CD4-positive, alpha-beta memory T cell (primary cell): ENCODE measurements at places on chromosomes 7 and 10. TPM values are rescaled to one million over a fixed set of nuclear protein-coding genes. Genes with fewer than 3 reads are reported as not detected.
A peak's percentile ranks its signal among the peaks of the same experiment; 100 is the strongest.

GRCh38 chr7:22387583-22387982 is 30.6 kb upstream of the RAPGEF5 start:
- DNase-seq, result no peak

GRCh38 chr7:110850224-110850623 is 240.7 kb upstream of the LRRN3 start:
- DNase-seq, result no peak

GRCh38 chr10:20956843-20957242 is 59.7 kb upstream of the NEBL start:
- DNase-seq, result no peak

Gene MCM10
- total RNA-seq, result 0.17 TPM

GRCh38 chr10:35554461-35555056 is 50.6 kb upstream of the GJD4 start:
- DNase-seq, result no peak

DNA sequence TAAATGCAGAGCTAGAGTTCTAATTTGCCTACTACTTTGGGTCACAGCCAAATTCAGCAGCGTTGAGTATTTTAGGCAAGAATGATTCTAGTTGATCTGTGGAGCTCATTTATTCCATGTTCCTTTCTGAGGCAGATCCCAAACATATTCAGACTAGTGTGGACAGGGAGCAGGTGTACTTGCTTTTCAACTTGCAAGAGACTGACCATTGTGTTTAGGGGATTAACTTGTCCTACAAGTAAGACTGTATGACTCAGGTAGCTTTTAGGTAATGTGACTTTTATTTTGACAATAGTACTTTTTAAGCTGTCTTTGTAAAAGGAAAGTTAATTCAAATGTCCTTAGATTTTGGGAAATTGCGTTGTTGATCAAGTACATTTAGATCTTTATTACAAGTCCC is 285.5 kb downstream of the TWIST1 start:
- no peak for DNase-seq

- no peak for DNase-seq
These were observed 234.0 kb downstream of the ZMYND11 start for GRCh38 chr10:369221-369683.

Gene PGAM2
- total RNA-seq, result 1.1 TPM

Gene PRF1
- 19.5 TPM for total RNA-seq

DNA sequence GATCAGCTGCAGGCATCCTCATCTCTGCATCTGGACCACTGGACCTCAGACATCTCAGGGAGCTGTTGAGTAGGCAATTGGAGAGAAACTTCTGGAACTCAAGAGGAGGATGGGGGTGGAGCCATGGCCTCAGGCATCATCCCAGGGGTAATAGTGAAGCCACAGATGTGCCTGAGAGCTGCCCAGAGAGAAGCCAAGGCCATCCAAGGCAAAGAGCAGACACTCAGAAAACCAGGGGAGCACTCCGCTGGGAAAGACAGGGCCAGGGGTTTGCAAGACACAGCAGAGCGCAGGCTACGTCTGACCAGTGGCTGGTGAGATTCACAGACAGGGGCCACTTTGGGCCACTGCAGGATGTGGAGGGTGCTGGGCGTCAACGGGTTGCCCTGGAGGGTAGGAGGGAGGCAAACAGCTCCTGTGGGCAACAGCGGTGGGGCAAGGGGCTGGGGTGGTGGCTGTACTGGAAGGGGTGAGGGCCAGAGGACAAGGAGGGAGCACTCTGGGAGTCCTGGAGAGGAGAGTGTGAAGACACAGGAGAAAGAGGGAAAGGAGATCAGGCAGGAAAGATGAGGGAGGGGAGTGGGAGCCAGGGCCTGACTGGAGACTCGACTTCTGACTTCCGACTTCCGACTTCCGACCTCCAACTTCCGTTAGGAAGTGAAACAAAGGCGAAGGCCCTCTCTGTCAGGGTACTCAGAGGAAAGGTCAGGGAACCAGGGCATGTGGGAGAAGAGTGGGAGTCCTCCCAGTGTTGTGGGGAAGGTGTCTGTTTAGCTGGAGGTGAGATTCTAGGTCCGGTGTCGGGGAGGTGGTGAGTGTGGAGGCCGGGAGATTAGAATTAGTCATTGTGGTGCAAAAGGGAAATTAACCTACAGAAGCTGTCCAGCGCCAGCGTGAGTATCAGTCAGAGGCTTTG is 69.7 kb upstream of the ANTXRL start:
- DNase-seq, result no peak

DNA sequence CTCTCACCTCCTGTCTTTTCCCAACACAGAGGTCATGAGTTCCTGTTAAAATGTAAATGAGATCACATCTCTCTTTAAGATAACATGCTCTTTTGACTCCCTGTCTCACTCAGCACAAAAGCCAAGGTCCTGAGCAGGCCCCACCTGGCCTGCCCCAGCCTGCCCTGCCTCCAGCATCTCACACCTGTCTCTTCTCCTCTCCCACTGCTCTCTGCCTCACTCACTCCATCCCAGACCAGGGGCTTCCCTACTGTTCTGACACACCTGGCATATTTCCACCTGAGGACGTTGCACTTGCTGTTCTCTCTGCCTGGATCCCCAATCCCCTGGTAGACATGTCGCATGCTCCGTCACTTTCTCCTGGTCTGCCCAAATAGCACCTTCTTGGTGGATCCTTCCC is 285.0 kb upstream of the ZMIZ1 start:
- DNase-seq, result no peak

DNA sequence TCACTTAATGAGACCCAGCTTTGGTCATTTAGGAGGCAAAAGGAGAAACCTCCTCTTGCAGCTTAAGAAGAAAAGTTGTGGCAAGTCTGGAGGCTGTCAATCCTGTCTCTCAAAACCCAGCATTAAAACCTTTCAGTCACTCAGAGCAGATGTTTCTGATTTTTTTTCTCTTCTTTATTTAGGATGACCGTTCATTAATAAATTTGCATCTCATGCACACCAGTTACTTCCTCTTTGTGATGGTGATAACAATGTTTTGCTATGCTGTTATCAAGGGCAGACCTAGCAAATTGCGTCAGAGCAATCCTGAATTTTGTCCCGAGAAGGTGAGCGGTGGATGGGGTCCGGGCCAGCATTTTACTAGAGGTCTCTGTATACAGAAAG is 32.0 kb downstream of the TMEM248 start:
- no peak for DNase-seq

GRCh38 chr7:55427800-55428199 is 62.7 kb downstream of the LANCL2 start:
- DNase-seq, result no peak

Gene ITGB8
- total RNA-seq, result 0.11 TPM

Gene MMD2
- total RNA-seq, result not detected

Gene EVX1
- total RNA-seq, result not detected

Gene PHYHIPL
- total RNA-seq, result not detected

Gene GPR146
- total RNA-seq, result 10.1 TPM

GRCh38 chr7:149828357-149829309 is 9.5 kb upstream of the ZNF862 start:
- no peak for DNase-seq

Gene PODXL
- 1.1 TPM for total RNA-seq

DNA sequence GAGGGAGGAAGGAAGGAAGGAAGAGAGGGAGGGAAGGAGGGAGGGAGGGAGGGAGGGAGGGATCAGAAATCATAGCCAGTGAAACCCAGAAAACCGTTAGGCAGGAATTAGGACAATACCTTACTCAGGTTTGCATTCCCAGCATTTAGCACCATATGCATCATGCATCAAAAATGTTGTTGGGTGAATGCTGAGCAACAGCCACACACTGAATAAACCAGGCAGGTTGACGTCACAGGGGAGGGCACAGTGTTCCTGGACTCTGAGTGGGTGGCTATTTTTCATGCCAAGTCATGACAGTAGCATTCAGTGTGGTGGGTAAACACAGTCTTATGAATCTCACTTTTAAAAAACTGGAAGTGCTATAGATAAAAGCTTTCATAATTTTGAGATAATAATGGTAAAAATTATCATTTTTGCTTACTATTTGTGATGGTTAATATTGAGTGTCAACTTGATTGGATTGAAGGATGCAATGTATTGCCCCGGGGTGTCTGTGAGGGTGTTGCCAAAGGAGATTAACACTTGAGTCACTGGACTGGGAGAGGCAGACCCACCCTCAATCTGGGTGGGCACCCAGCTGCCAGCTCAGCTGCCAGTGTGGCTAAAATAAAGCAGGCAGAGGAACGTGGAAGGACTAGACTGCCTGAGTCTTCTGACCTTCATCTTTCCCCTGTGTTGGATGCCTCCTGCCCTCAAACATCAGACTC is 199.1 kb upstream of the PRKCQ start:
- no peak for DNase-seq

DNA sequence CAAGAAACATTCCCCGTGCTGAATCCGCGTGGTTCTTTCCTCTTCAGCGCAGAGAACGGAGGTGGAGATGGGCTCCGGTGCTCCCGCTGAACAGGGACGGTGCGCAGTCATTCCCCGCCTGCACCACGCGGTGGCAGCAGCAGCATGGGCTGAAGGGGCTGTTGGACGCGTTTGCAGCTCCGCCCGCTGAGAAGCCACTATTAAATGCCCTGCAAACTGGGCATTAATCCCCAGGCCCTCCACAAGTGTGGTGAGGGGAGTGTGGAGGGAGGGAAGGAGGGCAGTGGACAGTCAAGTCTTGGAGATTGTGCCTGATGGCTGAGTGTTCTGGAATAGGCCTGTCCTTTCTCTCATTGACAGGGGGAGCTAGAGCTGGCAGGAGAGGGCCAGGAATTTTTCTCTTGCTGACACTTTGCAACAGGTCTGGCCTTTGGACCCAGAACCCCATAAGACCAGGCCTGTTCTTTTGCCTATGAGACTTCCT is 240.2 kb upstream of the INHBA start:
- peak; percentile 43 for DNase-seq

DNA sequence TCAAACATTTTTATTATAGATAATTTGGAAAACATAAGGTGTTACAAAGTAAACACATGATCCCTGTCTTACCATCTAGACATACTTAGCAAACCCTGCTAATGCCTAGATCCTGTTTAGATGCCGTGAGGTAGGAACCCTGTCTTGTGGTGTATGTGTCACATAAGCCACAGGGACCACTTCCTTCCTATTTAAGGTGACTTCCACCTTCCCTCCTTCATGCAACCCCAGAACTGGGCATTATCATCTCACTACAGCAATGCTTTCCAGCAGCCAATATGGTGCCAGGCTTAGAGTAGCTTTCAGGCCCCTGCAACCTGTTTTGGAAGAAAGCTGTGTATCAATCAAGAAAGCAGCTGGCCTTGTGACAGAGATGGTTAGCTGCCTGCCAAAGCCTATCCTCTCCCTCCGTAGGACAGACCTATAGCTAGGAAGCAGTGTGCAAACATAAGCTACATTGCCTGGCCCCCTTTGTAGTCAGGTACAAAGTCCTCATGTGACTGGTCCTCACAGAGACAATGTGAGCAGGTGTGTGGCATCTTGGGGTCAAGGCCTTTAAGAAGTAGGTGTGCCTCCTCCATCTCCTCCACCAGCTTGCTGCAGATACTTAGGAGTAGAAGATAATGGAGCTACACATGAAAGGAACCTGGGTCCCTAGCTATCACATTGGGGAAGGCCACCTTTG is 146.8 kb downstream of the SPAG6 start:
- DNase-seq, result peak; percentile 54

- no peak for DNase-seq
These were observed 255.2 kb upstream of the POT1 start for GRCh38 chr7:125184801-125185200.

GRCh38 chr7:105621617-105622016 is 40.3 kb upstream of the EFCAB10 start:
- DNase-seq, result no peak

Gene ASZ1
- not detected for total RNA-seq

DNA sequence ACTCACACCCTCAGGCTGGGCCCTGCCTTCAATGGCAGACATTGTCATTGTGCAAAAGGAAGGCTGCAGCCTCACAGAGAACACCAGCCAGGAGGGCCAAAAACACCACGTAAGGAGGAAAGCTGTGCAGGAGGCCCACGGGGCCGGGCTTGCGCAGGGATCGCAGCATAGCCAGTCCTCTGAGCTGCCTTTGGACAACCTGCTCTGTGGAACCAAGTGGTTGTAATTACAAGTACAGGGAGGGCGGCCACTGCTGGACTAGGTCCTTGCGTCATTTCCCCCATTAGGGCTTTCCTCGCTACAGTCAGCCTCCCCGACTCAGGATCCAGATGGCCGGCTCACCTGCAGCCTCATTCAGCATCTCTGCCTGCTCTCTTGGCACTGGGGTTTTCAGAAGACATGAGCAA is 66.9 kb downstream of the FAM53B start:
- no peak for DNase-seq

DNA sequence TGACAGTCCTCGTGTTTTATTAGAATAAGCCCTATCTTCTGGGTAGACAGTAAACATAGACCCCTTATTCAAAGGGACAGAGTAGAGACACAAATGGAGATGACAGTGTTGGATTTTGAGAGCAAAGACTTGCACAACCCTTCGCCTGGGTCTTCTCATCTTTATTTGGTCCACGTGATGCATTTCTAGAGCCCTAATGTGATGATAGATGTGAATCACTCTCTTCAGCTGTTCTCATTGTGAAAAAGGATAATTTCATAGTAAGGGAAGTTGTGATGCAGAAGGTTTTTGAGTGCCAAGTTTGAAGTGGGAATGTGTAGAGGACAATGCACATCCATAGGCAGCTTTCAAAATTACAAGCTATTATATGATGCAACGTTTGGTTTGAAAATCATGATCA is 86.3 kb downstream of the CREB5 start:
- DNase-seq, result no peak

Gene JMJD1C
- 115 TPM for total RNA-seq

GRCh38 chr7:67875558-67875957 is 878.9 kb downstream of the TYW1 start:
- no peak for DNase-seq

Gene DNAJB12
- total RNA-seq, result 26.7 TPM

GRCh38 chr10:54614072-54614471 is 187.0 kb downstream of the PCDH15 start:
- DNase-seq, result no peak

DNA sequence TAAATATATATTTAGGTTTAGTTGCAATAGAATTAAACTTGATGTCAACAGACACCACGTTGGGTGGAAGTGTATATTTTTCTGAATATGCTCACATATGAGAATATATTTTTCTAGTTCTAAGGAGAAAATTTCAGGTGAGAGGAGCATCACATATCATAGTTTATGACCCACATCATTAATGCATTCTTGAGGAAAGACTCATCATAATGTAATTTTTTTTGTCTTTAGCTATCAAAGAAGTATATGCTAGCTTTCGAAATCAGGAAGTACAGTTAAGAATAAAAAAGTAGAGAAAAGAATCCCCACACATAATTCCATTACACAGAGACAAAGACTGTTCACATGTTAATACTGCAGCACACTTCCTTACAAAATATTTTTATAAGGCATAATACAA is 30.4 kb downstream of the A1CF start:
- DNase-seq, result no peak

GRCh38 chr10:63456437-63457210 is 9.2 kb downstream of the JMJD1C start:
- DNase-seq, result no peak
